M059J (cell line): ENCODE measurements at places on chromosomes 11 and 22. TPM values are rescaled to one million over a fixed set of nuclear protein-coding genes. Genes with fewer than 3 reads are reported as not detected.

Gene HTATIP2
- total RNA-seq = 63.2 and 85.0 TPM in 2 replicates

Gene NXPE2
- total RNA-seq = not detected in 2 replicates

GRCh38 chr22:39656495-39657490 lies 86.2 kb downstream of the CACNA1I start:
- DNase-seq = no peak

GRCh38 chr22:45149671-45150070 lies 14.1 kb upstream of the NUP50 start:
- no peak for DNase-seq

- DNase-seq = peak; percentile 62
Measured at GRCh38 chr11:59865031-59865430, 1.3 kb downstream of the TCN1 start.

- DNase-seq = no peak
Measured at GRCh38 chr11:22193348-22194051, 615 bp downstream of the ANO5 start.

- no peak for DNase-seq
Measured at GRCh38 chr22:25282671-25283561, 63.5 kb downstream of the CRYBB2 start.

- DNase-seq = no peak
Measured at GRCh38 chr11:97905671-97906070, 1115.1 kb upstream of the CNTN5 start.

GRCh38 chr11:131499199-131499598 lies 128.8 kb downstream of the NTM start:
- DNase-seq = no peak
